ENCODE measurements at places on chromosomes 5 and 9.

GRCh38 chr5:146656703-146657102 lies 140.7 kb upstream of the GPR151 start:
- no peak for DNase-seq

- DNase-seq, result no peak
These were observed 89.5 kb downstream of the ARSB start for GRCh38 chr5:78895616-78896015.

GRCh38 chr5:149793256-149793550 lies 63.1 kb downstream of the PPARGC1B start:
- DNase-seq, result no peak

- no peak for DNase-seq
These were observed 50.7 kb downstream of the C7 start for GRCh38 chr5:40960037-40960436.

- no peak for DNase-seq
These were observed 29.0 kb downstream of the RGS3 start for GRCh38 chr9:113492343-113493202.

DNA sequence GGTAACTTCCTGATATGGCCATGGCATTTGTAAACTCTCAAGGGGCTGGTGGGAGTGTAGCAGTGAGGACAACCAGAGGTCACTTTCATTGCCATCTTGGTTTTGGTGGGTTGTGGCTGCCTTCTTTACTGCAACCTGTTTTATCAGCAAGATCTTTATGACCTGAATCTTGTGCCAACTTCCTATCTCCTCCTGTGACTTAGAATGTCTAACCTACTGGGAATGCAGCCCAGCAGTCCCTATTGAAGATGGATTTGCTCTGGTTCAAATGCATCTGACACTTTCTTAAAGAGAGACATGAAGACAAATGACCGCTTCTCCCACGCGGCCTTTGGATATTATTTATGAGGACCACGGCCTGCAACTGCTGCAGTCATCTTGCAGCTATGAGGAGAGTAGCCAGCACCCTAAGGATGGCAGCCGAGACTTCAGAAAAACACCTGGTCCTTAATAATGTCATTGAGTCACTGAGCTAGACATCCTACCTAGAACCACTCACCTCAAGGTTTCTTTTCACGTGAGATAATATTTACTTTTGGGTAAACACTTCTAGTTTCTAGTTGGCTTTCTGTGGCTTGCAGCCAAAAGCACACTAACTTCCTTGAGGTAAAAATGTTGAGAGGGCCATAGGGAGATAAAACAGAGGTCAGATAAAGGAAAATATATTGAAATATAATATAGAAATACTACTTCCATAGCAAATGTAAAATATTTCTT lies 28.2 kb downstream of the CETN3 start:
- DNase-seq, result no peak

DNA sequence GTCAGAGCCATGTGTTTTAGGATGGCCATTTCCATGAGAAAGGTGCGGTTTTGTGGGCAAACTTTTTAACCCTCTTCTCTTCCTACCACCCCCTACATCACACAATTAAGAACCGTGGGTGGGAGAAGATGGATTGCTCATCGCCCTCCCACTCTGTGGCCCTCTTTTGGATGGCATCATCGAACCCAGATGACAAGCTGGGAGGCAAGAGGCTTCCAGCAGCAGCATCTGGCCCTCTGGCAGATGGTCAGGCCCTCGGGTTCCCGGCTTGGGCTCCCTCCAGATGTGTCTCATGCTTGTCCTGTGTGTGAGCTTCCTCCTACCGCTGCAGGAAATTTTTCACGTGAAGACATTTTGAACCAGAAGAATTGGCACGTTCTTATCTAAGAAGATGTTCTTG lies 199.9 kb downstream of the EBF1 start:
- no peak for DNase-seq

DNA sequence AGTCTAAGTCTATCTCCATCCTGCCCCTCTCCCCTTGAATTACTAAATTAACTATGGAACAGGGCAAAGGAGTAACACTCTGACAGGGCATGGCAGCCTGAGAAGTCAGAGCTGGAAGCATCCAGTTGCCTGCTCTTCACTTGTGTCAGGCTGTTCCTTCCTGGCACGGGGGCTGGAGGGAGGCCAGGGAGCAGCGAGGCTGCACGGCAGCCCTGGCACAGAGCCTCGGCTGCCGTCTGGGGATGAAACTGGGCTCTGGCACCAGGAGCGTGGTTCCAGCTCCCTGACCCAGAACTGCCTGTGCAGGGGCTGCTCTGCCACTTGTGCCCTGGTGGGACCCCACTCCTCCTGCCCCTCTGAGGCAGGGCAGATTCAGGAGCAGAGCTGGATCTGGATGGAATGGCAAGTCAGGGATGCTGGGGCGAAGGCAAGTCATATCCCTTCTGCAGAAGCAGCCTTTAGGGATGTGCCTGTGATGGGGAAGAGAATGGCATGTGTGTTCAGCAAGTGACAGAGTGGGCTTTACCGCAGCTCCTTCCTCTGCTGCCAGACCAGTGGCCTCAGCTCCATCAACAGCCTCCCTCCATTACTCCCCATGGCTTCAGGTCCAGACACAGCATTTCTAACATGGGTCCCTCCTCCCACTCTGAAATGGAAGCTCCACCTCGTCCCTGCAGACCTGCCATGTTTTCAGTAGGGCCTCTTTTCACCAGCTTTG lies 42.2 kb upstream of the PDE8B start:
- no peak for DNase-seq

DNA sequence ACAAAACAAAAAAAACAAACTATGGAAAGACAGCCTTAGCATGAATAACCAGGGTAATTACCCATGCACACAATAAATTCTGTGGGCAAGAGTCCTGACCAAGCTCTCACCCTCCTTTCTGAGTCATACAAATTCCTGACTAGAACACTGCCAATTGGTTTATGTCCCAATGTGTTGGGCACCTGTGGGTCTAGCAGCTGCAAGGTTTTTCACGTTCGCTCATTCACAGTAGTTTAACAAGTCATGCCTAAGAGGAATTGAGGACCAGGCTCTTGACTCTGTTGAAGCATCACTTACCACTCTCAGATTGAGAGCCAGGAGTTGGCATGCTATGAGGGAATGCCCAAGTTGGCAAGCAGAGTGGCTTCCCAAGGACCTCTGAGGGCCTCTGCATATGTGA lies 205.5 kb upstream of the SLC24A2 start:
- no peak for DNase-seq

DNA sequence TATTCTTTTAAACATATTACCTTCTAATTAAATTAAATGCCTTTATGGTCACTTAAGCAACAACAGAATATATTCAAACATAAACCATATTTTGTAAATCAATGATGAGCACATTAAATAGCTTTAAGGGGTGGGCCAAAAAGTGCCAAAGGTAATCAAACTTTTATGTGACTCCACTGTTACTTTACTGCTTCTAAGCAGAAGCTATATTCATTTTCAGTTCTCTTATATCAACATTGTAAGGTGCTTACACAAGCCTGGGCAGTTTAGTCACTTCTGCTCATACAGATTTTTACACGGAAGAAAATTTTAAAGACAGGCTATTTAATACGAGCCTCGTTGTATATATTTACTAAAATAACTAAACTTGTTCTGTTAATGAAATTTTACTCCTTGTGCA lies 29.9 kb downstream of the RFX3 start:
- no peak for DNase-seq

DNA sequence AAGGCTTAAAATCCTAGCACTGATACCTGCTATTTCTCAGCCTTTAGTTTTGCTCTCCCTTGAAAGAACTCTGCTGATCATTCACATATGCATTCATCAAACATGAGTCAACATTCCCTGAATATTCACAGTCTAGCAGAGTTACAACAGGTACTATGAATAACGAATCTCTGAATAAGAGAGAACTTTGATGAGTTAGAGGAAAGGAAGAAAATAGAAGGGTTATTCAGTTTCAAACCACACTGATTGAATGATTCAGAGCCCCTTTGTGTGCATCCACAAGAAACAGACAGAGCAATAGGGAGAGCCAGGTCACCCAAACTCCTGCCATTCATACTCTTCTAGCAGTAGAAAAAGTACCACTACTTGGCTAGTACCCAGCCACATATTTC lies 36.0 kb downstream of the FOXD1 start:
- DNase-seq, result no peak

DNA sequence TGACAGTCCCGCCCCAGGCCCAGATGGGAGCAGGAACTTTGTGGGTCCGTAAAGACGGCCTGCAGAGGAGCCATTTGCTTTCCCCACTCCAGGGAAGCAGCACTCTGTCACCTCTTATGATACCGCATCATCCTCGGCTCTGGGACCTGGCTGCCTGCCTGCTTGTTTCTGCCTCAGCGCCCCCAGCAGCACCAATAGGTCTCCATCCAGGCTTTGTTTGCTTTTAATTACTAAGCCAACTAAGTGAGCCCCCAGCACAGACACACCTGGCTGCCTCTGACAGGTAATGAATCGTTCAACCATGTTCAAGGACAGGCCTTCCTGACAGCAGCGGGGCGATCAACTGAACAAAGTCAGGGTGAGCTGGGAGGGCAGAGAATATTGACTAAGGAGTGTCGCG lies 141.4 kb downstream of the C5orf15 start:
- DNase-seq, result no peak

DNA sequence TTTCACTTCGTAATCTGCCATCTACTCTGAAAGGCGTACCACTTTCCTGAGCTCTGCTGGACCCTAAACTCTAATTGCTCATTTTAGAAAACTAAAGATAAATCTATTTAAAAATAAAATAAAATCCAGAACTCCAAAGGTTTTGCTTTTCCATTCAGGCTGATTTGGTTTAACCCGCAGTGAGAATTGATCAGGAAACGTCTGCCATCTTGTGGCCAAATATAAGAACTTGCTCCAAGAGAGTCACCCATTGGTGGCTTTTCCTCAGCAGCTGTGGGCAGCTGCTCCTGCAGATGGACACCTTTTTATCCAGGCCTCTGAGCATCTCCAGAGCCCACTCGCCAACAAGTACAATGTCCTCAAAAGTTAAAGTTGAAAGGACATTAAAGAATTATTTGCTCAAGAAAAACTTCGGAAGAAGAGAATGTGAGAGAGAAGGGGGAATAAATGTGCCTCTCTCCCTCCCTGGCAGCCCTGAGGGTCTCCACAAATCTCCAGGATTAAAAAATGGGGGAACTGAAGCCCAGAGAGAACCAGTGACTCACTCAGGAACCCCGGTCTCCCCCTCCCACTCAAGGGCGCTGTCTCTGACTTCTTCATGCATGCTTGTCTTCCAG lies 4.1 kb downstream of the SAXO1 start:
- no peak for DNase-seq

GRCh38 chr5:36666274-36666673 lies 59.9 kb downstream of the SLC1A3 start:
- no peak for DNase-seq

DNA sequence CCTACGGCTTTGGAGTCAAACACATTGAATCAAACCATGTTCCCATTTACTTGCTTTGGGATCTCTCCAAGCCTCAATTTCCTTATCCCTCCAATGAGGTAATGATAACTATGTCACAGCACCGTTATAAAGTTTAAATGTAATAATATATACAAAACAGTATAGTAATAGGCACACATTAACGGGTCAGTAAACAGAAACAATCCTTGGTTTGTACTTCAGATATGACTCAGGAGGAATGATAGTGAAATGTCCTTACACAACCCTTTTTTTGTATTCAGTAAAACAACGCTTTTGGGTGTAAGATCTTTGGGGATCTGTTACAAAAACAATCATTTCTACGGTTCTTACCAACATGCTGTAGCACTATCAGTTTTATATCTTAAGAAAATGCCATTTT lies 178.5 kb upstream of the GNA14 start:
- DNase-seq, result no peak

DNA sequence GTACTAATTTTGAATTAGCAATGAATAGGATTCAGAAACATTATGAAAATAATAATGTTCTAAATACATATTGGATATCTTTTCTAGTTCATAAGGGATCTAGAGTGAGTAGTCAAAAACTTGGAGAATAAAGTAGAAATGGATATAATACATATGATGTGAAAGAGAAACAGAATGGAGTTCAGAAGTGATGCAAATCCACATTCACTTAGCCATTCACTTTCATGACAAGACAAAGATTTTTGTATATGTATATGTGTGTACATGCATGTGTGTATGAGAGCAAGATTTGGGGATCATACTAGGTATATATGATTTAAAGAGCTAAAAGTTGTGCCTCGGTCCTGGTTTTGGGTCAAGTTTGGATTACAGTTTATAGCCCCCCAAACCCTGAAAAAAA lies 34.1 kb downstream of the TMEM252 start:
- DNase-seq, result no peak

DNA sequence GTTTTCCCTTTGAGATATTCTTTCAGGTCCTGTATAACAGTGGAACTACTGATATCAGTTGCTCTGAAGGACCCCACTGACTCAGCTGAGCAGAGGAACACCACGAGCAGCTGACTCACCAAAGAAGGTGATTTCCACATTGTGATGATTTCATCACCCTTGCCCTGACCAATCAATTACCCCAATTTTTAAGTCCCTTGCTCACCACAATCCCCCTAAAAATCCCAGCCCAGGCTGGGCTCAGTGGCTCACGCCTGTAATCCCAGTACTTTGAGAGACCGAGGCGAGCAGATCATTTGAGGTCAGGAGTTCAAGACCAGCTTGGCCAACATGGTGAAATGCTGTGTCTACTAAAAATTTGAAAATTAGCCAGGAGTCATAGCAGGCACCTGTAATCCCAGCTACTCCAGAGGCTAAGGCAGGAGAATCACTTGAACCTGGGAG lies 125.3 kb upstream of the ABCA1 start:
- DNase-seq, result no peak

GRCh38 chr5:79712741-79713140 lies 23.1 kb downstream of the CMYA5 start:
- no peak for DNase-seq

DNA sequence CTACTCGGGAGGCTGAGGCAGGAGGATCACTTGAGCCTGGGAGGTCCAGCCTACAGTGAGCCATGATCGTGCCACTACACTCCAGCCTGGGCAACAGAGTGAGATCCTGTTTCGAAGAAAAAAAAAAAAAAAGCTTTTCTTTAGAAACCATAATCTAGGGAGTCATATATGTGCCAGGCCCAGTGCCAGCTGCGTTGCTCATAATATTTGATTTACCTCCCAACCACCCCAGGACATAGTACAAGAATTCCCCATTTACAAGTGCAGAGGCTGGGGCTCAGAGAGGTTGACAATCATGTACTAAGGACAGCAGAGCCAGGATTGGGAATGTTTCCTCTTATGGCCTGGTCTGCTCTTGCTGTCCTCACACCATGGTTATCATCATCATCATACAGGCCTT lies 25.1 kb upstream of the TRIM14 start:
- no peak for DNase-seq
